ENCODE measurements at places on chromosomes 12 and 14.
A peak's percentile ranks its signal among the peaks of the same experiment; 100 is the strongest.

GRCh38 chr12:66694666-66695613, 16.1 kb upstream of the GRIP1 start:
- no peak for DNase-seq

- DNase-seq = no peak
These were observed 232.9 kb downstream of the CHST11 start for GRCh38 chr12:104689635-104690034.

DNA sequence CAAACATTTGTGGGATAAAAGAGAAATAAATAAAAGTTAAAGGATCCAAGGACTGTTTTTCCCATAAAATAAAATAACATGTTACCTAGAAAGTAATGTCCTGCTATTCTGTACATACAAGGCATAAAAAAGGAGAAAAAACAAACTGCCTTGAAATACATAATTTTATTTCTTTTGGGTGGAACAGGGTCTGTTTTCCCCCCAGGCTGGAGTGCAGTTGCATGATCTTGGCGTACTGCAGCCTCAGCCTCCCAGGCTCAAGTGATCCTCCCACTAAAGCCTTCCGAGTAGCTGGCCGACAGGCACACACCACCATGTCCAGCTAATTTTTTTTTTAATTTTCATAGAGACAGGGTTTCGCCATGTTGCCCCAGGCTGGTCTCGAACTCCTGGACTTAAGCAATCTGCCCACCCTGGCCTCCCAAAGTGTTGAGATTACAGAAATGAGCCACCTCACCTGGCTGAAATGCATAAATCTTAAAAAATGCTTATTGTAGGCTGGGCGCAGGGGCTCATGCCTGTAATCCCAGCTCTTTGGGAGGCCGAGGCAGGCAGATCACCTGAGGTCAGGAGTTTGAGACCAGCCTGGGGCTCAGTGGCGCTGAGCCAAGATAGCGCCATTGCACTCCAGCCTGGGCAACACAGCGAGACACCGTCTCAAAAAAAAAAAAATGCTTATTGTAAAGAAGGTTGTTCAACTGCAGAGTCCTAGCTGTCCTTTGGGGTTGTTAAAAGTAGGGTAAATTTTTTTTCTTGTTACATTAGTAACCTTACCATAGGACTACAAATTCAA, 4.1 kb upstream of the TUBA1C start:
- no peak for DNase-seq

- DNase-seq = no peak
These were observed 8.1 kb upstream of the ITPR2 start for GRCh38 chr12:26841085-26841484.

- no peak for DNase-seq
These were observed 23.4 kb downstream of the POLR3B start for GRCh38 chr12:106380954-106381353.

DNA sequence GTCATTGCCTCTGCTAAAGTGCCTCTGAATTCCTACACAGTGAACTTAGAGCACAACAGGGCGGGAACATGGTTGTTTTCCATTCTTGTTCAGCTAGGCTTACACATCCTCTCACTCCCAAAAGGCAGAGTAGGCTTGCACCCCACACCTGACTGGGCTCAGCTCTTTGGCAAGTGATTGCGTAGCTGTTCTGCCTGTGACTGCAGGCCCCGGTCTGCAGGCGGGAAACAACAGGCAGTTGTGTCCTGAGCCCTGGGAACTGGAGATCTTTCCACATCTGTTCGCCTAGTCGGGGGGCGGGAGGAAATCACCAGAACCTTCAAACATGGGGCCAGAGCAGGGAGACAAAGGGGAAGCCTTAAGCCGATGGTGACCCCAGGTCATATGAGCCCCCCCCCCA, 274.7 kb downstream of the ZFP36L1 start:
- no peak for DNase-seq

GRCh38 chr12:56193025-56193578, 3.8 kb upstream of the SMARCC2 start:
- DNase-seq = peak; percentile 54

DNA sequence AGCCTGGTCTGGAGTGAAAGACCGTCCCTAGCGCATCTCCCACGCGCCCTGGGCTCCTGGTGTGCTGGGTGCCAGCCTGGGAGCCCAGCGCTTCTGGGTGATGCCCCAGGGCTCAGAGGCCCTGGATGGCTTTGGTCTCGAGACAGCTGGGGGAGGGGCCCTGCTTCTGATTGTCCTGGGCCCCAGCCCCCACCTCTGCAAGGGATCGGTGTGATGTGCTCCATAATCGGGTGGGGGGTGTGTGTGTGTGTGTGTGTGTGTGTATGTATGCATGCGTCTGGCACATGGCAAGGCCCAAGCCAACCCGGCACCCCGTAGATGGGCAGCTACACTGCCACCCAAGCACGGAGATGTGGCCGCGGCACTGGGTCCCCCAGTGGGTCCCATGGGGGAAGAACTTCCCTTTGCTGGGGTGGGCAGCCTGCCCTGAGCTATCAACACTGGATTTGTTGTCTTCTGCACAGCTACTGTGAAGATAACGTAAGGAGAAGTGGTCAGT, 3.1 kb downstream of the ZBTB42 start:
- DNase-seq = no peak

DNA sequence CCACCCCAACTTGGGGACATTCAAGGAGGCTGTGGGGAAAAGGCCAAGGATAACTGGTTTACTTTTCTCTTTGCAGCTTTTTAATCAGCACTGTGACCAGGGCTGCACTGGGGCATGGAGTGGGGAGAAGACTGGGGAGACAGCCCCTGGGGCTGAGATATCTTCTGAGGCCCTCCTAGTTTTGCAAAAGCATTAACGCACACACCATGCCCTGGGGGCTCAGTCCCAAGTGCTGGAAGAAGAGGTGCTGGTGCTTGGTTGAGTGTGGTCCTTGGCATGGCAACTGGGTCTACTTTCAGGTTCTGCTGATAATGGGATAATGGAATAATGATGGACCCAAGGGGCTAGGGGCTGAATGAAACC, 9.4 kb upstream of the SMARCD1 start:
- DNase-seq = no peak

GRCh38 chr14:57293866-57294837, 25.4 kb downstream of the AP5M1 start:
- DNase-seq = no peak

DNA sequence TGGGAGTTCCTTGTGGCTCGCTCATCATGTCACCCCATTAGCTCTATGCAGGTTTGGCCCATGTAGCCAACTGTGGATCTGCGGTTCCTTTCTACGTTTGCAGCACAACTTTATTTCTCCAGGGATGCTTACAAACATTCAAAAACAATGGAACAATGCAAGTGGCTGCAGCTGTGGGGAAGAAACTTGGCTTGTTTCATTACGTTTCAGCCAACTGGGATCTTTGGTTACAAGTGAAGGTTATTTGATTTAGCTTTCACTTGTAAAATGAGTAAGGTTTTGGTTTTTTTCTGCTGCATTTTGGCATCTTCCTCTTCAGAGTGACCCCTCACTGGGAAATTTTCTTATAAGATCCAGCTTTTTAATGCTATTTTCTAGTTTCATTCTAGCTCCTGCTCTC, 105.9 kb downstream of the PLXNC1 start:
- no peak for DNase-seq

DNA sequence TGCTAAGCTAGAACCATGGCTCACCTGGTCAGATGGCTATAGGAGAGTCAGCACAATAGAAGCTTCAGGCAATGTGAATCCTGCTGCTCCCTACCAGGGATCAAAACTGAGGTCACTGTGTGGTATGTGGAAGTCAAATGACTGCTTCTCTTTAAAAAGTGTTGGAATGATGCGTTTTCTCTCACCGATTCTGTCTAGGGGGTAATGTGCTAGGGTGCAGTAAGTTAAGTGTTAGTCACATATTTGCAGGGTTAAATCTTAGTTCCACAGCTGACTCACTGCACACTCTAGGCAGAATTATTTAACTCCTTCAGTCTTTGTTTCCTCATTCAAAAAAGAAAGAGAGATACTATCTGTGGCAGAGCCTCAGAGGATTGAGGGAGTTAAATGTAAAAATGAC, 696.6 kb downstream of the DIO2 start:
- DNase-seq = no peak

DNA sequence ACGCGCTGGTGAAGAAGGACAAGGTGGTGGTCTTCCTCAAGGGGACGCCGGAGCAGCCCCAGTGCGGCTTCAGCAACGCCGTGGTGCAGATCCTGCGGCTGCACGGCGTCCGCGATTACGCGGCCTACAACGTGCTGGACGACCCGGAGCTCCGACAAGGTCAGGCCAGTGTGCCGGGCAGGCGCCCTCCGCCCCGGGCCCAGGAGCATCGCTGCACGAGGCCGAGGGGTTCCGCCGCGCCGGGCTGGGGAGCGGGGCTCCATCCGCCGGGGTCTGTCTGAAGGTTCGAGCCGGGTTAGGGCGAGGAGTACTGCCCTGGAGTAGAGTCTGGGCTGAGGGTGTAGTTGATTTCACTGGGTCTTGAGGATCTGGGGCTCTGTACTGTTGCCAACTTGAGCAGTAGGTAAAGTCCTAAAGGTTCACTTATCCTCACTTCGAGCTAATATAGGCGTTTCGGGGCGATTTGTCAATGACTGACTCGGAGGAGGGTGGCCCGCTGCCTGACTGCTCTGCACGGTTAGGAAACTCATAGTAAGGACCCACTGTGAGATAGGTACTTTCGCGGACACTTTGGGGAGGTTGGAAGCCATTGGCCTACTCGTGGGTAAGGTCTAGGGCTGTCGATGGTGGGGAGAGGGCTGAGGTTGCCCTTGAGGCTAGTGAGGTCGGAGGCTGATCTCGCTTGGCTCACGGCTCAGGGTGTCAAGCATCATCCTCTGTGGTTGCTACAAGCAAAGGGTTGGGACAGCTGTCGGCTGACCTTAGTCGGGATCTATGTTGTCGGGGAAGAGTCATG, 574 bp downstream of the GLRX5 start:
- no peak for DNase-seq

DNA sequence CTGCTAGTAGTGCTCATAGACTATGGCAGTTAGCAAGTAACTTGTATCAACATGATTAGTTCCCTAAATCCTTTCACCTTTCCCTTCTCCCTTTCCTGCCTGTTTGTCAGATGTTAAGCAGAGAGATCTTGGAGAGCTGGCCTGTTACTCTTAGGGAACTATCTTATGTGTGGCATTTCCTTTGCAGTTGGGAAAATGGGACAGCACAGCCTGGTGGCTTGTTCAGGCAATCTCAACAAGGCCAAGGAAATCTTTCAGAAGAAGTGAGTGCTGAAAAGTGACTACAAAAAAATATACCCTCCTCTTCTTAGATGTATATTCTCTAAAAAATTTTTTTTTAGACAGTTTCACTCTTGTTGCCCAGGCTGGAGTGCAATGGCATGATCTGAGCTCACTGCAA, 7.4 kb downstream of the PARP2 start:
- DNase-seq = no peak

DNA sequence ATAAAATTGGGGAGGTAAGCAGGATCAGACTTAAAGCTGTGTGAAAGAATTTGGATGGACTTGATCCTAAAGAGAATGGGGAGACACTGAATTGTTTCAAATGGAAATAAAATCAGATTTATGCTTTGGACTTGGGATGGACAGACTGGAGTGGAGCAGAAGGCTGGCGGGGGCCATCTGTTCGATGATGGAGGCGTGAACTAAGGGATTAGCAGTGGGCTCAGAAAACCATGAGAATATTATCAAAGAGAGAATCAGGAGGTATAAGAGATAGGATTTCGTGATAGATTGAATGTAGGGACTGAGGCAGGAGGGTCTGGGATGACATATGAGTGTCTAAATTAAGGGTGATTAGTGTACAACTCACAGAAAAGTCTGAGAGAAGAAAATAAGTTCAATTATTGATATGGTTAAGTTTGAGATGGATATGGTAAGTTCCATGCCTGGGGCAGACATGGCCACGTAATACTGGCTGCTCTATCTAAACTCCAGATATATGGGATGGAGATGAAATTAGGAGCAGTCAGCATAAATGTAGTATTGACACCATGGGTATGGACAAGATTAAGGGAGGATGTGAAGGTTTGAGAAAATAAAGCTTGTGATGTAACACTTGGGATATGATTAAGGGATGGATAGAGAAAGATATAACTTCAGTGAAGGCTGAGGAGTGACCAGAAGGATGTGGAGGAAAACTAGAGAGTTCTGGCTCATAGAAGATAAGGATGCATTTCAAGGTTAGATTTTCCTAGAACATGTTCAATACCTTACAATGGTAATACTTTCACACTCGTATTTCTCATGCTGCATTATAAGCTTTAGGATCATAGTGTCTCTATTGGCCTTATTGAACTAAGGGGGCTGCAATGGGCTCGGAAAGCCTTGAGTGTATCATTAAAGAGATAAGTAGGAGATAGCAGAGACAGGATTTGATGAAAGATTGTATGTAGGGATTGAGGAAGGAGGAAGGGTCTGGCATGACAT, 1.0 kb upstream of the TSSK4 start:
- DNase-seq = no peak

GRCh38 chr14:55102141-55102621, 26.9 kb upstream of the LGALS3 start:
- DNase-seq = peak; percentile 14

DNA sequence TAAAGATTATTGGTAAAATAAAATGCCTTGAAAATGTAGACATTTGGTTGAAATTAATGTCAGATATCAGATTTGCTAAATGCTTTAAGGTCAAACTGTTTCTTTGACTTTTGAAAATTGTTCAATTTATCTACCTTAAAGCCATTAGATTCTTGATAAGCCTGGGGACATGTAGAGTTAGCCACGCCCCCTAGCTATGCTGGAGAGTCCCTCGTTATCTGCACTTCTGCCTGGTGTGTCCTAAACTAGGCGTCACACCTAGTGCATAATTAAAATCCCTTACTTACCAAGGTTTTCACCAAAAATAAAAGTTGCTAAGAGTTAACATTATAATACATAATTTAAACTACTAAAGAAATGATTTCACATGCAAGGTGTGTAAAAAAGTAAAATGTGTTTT, 79.5 kb downstream of the EGLN3 start:
- DNase-seq = no peak

- no peak for DNase-seq
These were observed 7.2 kb downstream of the CYP46A1 start for GRCh38 chr14:99691111-99691885.

GRCh38 chr14:23025151-23025814, 9.4 kb downstream of the PSMB5 start:
- DNase-seq = no peak

- DNase-seq = no peak
These were observed 141.0 kb downstream of the ZFP36L1 start for GRCh38 chr14:68651652-68652432.

GRCh38 chr12:561908-562593, 101.2 kb downstream of the NINJ2 start:
- no peak for DNase-seq

- DNase-seq = no peak
These were observed 205.8 kb upstream of the SLC16A7 start for GRCh38 chr12:59389968-59390576.

GRCh38 chr12:64029013-64029857, 184.7 kb downstream of the SRGAP1 start:
- DNase-seq = no peak

DNA sequence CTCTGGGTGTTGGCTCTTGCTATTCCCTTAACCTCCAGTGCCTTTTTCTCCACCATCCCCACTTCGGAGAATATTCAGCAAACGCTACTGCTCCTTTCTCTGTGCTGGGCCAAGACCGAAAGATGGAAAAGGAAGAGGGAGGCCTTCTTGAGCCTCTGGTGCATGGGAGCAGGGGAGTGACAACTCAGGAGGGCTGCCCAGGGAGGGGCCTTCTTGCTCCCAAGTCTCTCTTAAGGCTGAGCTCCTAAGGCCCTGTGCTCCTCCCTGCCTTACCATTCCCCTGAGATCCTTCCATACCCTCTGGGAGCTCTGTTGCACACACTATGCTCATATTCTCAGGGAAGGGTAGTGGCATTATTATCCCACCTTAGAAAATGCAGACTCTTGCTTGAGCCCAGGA, 34.9 kb downstream of the SH2B3 start:
- DNase-seq = no peak

Measured in stimulated activated CD8-positive, alpha-beta memory T cell treated with anti-CD3 and anti-CD28 coated beads, Interleukin-4, amount 100 ng/mL, for 1 hour (primary cell).